ENCODE measurements at places on chromosomes 7 and 10.

DNA sequence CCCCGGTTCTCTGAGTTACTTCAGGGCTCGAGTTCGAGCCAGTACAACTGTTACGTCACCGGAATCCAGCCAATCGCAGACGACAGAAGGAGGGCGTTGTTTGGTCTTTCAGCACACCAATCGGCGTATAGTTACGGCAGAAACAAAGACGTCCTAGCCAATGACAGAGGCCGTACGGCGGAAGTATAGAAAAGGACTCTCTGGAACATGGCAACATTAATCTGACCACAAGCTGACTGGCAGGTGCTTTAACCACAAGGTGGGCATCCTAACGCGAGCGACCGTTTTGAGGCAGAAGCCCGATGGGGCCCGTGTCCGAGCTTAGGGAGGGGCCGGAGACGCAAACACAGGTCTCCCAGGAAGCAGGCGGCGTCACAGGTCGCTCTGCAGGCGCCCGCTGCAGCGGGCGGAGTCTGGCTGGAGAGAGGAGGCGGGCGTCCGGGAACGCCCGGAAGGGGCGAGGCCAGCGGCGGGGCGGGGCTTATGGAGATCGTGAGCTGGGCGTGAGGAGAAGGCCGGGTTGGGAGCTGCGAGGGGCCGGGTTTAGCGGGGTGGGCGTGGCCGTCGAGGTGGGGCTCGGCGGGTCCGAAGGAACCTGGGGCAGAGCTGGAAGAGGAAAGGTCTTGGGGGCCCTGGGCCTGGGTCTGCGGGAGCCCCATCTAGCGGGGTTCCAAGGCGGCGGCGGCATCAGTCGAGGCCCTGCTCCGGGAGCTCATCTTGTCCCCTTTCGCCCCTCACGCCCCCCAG is at the start of gene MOSPD3:
Gene MOSPD3, plus strand, starts transcription at position 558 of the 747 bp plus-strand sequence. CDS start 252 bp downstream, outside the sequence.
- DNase-seq = peak; percentile 98

DNA sequence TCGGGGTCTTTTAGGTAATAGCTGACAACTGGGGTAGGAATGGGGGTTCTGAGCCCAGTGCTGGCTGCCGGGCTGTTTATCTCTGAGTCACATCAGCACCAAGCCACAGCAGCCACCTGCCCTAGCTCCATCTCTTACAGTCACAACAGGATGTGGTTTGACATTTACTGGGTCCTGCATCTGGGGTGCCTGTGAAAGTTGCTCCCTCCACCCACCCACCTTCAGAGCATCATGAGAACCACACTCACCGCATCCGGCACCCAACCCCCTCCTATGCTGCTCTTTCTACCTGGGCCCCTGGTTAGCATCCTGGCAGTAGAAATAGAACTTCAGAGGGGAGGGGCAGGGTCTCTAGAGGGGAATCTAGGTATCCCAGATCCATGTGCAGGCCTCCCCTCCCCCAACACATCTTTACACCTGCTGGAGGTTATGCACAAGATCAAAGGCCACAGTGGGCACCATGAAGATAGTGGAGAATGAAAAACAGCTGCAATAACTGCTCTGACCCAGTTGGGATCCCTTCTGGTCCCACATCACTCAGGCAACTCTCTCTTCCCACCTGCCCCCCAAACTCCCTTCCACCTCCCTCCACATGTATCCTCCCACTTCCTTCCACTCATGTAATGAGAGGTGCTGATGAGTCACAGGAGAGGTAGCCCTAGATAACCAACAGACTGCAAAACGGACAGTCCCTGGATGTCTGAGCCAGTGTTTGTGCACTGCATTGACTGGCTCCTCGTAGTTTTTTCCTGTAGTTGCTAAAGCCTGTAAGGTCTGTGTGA is 38.2 kb downstream of the PRSS2 start:
- DNase-seq = peak; percentile 93

DNA sequence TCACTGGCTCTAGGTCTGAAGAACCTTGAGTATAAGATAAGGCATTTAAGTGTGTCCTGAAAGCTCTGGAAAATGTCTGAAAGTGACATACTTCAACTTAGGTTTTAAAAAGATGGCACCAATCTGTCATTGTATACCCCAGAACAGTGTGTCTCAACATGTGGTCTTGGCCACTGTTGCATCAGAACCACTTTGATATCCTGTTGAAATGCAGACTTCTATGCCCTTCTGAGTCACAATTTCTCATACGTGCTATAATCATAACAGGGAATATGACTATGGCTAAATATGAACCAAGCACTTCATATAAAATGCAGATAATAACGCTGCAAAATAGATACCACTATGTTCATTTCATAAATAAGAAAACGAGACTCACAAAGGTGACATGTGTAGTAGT is 38.0 kb upstream of the GPAM start:
- DNase-seq = no peak

GRCh38 chr7:105610165-105610930 is 29.1 kb upstream of the EFCAB10 start:
- no peak for DNase-seq

GRCh38 chr7:115097175-115097671 is 175.3 kb downstream of the MDFIC start:
- no peak for DNase-seq

DNA sequence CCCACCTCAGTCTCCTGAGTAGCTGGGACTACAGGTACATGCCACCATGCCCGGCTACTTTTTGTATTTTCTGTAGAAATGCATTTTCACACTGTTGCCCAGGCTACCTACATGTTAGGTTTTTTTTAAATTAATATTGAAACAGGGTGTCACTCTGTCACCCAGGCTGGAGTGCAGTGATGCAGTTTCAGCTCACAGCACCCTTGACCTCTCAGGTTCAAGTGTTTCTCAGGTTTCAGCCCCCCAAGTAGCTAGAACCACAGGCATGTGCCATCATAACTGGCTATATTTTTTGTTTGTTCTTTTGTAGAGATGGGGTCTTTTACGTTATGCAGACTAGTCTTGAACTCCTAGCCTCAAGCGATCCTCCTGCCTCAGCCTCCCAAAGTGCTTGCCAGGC is 32.4 kb upstream of the ZMIZ2 start:
- no peak for DNase-seq

- DNase-seq = no peak
Observed at GRCh38 chr7:114620208-114620607, 205.6 kb downstream of the FOXP2 start.

GRCh38 chr7:104629408-104629807 is 301.0 kb downstream of the LHFPL3 start:
- DNase-seq = no peak

GRCh38 chr7:156768698-156769472 is 124.1 kb downstream of the LMBR1 start:
- no peak for DNase-seq

GRCh38 chr10:88851706-88852105 is at the start of gene ANKRD22:
TSS of gene ANKRD22 (minus strand) at chr10:88851844. CDS start at chr10:88851607, 237 bp downstream.
- no peak for DNase-seq

GRCh38 chr10:56928714-56929113 is 567.7 kb upstream of the ZWINT start:
- no peak for DNase-seq

- DNase-seq = peak; percentile 25
Observed at GRCh38 chr7:128458956-128459355, 3.3 kb downstream of the HILPDA start.
